Psoas muscle (tissue), 8 donors: ENCODE measurements at places on chromosomes 12 and 14.

DNA sequence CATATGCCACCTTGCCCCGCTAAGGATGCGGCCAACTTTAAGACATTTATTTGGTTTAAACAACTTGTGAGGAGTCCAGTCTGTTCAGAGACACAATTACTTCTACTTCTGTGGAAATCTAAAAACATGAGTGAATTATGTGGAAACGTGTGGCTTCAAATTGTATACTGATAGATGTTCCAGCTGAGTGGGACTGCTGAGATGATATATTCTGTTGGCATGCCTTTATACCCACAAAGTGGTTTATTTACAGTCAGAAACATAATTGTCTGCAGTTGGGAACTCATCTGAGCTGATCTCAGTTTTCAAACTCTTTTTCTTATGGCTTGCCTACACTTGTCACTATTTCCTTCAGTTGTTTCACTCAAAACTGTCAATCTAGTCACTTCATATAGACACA, 67.8 kb downstream of the FLRT2 start:
- DNase-seq: no peak

- no peak for DNase-seq
Measured at GRCh38 chr14:65302571-65303189, 109.8 kb upstream of the FUT8 start.

GRCh38 chr12:1226951-1227350, 235.9 kb downstream of the ERC1 start:
- DNase-seq: no peak

GRCh38 chr12:116376354-116377193, 99.1 kb upstream of the MED13L start:
- DNase-seq: no peak

DNA sequence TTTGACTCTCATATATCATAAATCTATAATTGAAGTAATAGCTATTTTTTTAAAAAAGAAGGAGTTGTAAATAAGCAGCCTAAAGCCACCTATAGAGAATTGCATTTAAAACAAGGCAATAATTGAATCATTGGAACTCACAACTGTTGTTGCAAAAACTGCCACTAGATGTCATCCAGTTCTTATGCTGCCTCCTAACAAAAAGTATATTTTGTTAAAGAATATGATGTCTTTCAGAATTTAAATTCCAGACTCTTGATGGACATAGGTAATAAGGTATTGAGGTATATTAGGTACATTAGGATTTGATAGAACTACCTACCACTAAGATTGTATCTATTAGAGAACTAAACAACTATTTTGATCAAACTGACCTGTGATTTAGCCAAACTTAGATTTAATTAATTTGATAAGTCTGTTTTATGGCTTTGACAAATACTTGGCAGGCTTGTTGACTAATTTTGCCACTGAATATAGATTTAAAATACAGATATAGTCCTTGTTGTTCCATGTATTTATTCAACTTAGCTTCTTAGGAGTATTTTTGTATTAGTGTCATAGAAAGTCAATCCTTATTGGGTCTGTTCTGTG, 401.4 kb downstream of the RPL10L start:
- no peak for DNase-seq

- DNase-seq: no peak
Measured at GRCh38 chr14:52405314-52405713, 91.2 kb downstream of the PTGER2 start.

DNA sequence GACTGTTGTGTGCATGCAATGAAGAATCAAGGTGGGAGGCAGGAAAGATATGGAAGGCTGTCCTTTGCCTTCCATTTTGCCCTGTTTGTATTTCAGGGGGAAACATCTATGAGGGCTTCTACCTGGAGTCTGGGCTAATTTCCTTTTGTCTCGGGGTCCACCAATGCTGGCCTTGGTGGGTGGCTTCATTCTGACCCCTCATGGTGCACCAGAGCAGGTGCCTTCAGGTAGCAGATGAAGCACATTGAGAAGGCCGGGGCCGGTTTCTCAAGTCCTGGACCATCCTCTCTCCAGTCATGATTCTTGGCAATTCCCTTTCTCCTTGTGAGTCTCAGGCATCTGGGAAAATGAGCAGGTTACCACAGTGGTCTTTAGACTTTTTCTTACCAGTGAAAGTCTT, 47.2 kb downstream of the RPH3A start:
- no peak for DNase-seq

DNA sequence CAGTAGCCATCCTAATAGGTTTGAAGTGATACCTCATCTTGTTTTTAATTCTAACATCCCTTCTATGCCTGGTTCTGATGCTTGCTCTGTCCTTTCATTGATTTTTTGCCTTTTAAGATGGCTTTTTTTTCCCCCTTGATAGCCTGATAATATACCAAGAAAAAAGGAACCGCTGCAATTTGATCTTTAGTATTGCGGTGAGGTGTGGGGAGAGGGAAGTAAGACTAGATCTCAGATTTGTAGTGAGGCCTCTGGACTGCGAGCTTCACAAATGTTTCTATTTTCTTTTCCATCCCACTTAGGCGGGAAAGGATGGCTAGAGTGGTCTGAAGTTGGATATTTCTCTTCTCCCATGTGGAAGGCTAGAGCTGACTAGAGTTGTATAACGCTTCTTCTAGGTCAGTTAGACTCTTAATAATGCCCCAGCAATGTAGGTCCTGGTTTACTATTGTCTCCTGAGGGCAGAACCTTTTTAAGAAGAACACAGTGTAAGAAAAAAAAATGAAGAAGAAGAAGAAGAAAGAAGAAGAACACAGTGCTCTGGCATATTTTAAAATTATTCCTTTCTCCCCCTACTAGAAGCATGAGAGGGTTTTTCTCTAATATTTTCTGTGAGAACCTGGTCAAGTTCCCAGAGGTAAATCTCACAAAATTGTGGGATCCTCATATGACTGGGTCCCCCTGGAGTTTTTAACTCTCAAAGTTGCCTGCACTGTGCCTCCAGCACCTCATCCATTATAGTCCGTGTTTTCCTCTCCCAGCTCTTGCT, 11.9 kb upstream of the KLRB1 start:
- DNase-seq: no peak

DNA sequence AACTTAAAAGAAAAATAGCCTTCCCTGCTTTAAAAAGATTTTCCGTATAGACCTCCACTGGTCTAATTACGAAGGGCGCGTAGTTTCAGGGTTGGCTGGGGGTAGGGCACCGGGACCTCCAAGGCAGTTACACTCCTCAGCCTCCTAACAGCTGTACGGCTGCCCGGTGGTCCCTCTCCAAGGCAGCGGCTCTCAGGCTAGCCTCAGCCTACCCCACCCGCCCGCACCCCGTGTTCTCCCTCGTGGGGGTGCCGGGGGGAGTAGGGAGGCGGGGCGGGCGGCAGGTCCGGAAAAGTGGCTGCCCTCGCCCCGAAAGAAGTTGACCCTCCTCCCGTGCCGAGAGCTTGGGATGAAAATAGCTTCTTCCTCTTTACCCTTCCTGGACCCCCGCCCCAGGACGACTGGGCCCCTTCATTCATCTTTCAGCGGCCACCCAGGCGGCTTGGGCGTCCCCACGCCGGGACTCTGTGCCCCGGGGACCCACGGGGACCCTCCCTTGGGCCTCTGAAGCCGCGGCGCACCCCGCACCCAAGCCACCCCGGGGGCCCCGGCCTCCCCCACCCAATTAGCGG, 991 bp upstream of the RCOR1 start:
- peak; percentile 37 for DNase-seq

DNA sequence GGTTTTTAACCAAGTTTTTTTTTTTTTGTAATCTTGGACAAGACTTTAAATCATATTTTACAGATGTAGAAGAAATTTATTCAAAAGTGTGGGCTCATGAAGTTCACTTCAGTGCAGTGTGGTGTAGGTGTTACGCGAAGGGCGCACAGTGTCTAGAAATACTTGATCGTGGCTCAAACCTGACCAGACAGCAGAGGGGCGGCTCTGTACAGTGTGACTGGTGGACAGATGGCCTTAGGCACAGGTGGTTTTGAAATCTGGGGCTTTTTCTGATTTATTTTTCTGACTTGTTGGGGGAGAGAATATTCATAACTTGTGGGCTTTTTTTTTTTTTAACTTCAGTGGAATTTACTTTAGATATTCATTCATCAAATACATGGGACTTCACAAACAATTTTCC, 179.2 kb downstream of the PELI2 start:
- DNase-seq: no peak

DNA sequence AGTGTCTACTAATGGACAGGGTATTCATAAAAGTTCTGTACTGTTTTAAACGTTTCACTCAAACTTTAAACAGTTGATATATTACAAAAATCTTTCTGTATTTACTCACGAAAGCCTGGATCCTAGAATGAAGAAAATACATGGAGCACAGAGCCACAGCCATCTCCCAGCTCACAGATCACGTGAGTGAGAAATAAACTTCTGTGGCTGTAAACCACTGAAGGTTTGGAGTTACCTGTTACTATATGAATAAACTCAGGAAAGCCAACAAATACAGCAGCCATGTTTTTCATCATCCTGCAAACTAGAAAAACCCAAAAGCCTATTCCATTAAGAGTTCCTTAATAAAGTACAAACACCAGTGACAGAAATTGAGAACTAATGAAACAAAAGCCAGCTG, 867 bp upstream of the TDG start:
- no peak for DNase-seq

DNA sequence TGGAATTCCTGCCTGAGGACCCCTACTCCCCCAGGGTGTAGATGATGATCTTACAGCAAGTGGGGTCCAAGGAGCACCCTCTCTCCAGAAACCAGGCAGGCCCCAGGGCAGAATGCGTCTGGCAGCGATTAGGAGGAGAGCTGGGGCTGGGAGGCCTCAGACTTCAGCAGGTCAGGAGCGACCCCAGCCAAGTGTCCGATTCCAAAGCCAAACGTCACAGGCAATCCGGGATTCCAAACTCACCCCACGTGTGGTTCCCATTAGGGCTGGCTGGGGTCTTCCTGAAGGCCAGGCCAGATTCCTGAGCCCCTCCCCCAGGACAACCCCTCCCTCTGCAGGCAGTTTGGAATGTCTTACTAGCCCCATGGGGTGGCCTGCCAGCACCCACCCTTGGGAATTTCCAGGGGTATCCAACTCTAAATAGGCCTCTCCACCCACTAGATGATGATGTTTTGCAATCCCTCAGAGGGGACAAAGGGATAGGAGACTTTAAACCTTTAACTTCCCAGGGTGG, 17.3 kb upstream of the FIGNL2 start:
- DNase-seq: no peak

GRCh38 chr14:75295061-75295461, 16.4 kb downstream of the FOS start:
- DNase-seq: peak; percentile 77

DNA sequence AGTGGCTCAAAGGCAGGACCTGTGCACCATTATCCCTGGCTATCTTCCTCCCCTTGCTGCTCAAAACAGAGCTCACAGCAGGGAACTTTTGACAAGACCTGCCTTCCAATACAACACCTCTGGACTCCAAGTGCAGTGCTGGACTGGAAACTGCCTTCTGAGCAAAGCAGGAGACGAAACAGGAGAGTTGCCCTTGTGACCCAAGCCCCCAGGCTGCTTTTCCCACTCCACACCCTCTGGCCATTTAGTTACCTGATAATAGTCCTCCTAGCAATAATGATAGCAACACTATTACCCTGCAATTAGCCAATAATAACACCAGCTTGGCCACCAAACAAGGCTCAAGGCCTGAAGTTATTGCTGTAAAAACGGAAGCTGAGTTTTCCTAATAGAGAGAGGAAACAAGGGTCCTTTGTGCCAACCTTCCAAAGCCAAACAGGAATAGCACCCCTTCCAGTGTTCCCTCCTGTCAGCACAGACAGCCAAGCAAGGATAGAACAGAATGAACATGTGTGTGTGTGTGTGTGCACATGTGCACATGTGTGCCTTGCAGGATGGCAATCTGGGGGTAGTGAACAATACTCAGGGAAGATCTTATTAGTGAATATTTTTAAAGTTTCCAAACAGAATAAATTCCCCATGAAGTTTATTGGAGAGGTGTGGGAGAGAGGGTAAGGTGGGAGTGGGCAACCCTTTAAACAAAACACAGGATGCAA, 9.2 kb upstream of the KRT73 start:
- DNase-seq: no peak
